ENCODE measurements at places on chromosomes 2 and 18.

GRCh38 chr18:13915995-13916431 is 677 bp upstream of the MC2R start:
- no peak for DNase-seq

DNA sequence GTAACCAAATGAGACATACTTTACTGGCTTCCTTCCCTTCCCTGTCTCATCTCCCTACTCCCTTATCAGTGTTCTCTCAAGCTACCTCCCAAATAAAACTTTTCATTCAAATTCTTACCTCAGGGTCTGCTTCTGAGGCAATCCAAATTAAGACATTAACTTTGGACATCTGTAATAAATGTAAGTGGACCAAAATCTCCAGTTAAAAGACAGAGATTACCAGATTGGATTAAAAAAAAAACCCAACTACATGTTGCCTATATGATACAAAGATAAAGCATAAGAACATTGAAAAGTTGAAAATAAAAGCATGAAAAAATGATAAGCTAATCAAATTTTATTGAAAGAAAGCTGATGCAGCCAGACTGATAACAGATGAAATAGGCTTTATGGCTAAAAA is 58.8 kb upstream of the ST3GAL5 start:
- no peak for DNase-seq

DNA sequence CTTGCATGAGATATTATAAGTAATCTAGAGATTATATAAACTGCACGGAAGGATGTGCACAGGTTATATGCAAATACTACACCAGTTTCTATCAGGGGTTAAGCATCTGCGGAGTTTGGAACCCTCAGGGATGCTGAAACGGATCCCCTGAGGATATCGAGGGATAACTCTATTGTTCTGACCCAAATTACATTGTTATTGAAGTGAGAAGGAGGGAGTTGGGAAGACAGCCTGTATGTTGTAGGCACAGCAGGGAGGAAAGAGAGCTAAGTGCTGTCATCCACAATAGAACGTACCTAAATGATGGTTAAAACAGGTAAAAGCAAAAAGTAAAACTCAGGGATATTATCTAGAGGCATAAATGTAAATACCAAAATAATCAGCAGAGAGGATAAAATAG is 44.6 kb upstream of the SMAD2 start:
- DNase-seq = no peak

DNA sequence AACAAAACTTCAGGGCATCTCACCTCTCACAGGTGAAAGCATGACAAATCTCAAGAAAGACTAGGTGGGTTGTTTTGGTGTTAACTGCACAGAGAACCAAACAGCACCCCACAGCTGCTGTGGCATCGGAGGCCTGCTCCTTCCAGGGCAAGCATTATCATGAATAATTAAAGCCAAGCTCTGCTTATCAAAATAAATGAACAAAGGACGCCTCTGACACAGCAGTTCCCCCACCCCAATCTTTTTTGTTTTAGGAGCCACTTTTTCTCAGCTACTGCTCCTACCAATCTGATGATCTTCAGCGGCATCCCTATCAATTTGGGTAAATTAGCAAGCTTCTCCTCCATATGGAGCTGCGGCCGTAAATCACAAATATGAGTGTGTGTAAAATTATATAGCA is 58.6 kb downstream of the KLF7 start:
- no peak for DNase-seq

DNA sequence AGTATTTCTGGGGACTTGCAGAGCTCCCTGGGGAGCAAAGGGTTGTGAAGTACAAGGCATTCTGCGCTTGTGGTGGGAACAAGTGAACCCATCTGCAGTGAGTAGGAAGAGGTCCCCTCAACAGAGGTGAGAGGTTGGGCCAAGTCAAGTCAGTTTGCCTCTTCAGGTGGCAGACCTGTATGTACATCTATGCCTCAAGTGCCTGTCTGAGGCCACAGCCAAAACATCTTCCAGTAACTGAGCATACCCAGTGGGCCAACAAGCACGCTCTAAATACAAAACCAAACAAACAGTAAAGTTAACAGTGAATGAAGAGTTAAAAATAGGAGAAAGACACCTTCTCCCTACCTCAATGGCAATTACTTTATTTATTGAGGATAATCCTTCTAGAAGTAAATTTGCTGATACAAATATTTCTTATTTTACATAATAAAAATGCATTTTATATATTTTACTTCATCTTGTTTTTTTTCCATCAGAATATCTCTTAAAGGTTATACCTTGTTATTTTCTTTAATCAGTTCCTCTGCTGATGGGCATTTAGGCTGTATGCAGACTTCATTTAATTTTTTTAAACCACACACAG is 2.5 kb downstream of the GYPC start:
- DNase-seq = no peak

DNA sequence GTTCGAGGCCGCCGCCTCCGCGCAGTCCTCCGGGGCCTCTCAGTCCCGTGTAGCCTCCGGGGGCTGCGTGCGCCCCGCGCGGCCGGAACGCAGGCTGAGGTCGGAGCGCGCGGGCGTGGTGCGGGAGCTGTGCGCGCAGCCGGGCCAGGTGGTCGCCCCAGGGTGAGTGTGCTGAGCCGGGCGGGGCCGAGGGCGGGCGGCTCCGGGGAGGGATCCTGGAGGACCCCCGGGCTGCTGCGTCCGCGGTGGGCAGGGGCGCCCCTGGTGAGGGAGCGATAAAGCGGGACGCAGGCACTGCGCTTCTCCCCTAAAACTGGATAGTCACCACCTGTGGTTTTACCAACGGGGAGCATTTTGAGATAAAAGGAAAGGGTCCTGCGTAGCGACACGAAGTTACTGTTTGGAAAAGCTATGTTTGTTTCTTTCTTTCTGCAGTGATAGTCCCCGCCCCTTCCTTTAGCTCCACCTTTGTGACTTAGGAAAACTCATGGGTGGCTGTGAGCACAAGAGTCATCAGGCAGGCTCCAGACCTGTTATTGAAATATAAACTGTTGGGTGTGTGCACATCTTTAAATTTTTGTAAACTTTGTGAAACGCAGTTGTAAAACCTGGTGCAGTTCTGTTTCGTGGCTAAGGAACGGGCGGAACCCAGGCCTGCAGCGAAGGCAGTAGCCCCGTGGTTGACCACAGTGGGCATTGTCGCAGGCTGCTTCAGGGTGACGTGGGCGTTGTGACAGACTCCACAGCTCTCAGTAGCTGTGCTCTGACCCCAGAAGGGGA is 687 bp downstream of the CTDP1 start:
- DNase-seq = no peak

GRCh38 chr18:78857314-78858150 is 122.1 kb upstream of the SALL3 start:
- DNase-seq = no peak

- DNase-seq = no peak
Measured at GRCh38 chr2:25293145-25293544, 48.6 kb downstream of the DNMT3A start.

DNA sequence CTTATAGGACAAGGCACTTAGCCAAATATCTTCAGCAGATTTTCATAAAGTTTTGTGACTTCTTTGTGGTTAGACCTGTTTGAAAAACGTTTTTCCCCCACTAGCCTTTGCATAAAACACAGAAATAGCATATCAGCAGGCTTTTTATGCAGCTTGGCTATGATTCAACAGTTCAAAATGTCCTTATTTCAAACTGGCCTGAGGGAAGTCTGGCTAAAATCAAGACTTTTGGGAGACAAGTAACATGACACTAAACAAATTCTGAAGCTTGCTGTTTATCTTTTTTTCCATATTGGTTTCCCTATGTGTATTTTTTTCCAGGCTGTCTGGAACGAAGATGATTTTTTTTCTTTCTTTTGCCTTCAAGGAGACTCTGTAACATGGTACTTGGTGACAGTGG is 95.1 kb upstream of the L3MBTL4 start:
- no peak for DNase-seq
